ENCODE measurements at places on chromosomes 12 and 14.
A peak's percentile ranks its signal among the peaks of the same experiment; 100 is the strongest.

DNA sequence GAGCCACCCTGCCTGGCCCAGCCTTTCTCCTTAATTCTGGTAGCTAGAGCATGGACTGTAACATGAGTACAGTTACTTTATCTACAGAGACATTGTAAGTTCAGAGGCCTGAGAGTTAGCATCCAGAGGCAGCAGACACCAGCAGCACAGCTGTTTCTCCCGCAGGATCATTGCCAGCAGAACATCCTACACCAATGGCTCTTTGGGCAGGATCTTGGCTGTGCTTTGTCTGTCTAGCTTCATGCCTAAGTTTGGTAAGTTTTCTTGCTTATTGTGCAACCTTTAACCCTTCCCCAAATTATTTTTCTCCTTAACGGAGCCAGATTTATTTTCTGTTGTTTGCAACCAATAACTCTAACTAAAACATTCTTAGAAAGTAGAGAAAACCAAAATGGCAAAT lies 21.6 kb downstream of the C12orf71 start:
- no peak for DNase-seq

- no peak for DNase-seq
Measured at GRCh38 chr12:94603434-94604365, 46.7 kb downstream of the TMCC3 start.

- DNase-seq: no peak
Measured at GRCh38 chr12:27572486-27573255, 48.7 kb downstream of the PPFIBP1 start.

DNA sequence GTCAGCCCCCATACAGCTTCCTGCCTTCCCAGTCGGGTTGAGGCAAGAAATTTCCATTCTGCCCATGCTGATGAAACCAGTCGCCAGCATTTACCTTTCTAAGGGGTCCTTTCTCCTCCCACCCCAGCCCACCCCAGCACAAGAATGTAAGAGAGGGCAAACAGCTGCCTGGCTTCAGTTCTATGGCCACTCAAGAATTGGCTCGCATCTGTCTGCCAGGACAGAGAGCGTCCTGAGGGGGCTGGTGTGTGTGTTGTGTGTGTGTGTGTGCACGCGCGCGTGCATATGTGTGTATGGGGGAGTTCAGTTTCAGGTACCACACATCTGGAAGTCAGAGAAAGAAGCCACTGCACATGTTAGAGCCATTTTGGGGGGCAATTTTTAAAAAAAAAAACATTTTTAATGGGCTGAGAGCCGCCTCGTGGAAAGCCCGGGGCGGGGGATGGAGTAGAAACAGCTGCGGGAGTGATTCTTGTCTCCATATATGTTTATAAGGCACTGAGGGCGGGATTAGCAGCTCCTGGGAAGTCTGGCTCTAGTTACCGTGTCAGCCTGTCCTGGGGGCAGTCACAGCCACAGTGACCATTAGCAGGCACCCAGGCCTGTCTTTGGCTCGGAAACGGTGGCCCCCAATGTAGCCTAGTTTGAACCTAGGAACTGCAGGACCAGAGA lies at the start of gene WNT5B:
TSS of gene WNT5B (plus strand) at position 566 of the 672 bp plus-strand sequence. CDS start 2,124 bp downstream, outside the sequence.
- no peak for DNase-seq

DNA sequence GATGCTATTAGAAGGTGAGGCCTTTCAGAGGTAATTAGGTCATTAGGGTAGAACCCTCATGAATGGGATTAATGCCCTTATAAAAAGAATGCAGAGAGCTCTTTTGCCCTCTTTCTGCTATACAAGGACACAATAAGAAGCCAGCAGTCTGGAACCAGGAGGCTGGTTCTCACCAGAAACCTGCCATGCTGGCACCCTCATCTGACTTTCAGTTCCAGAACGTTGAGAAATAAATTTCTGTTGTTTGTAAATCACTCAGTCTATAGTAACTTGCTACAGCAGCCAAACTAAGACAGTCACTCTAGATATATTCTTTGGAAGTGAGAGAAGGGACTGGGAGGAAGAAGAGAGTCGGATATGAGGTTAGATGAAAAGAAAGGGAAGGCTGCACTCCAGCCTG lies 125.0 kb upstream of the MYF6 start:
- no peak for DNase-seq

GRCh38 chr12:2194571-2194970 lies 141.8 kb downstream of the CACNA1C start:
- no peak for DNase-seq

DNA sequence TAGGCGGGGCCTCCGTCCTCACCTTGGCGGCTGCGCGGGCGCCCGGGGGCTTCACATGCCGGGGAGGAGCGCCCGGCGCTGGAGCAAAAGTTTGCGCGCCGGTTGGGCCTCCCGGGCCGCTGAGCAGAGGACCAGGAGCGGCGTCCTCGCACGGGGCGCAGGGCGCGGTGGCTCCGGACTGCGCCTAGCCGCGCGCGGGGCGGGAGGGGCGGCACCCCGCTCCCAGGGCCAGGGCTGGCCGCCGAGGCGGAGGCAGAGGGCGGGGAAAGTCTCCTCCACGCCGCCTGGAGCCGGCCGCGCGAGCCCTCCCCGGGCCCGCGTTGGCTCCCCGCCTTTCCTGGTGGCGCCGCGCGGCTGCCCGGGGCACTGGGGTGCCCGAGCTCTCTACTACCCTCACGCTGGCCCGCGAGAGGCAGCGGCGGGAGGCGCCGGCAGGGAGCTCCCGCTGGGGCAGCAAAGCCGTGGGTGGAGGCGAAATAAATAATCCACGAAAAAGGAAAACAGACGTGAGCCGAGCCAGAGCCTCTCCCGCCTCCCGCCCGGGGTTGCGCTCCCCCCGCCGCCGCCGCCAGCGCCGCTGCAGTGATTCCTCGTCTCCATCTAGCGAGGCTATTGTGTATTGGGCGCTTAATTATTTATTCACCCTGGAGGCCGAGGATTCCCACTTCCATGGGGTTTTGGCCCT lies 400 bp upstream of the PRIMA1 start:
- DNase-seq: peak; percentile 18

- DNase-seq: no peak
Measured at GRCh38 chr14:33332497-33332896, 393.8 kb downstream of the NPAS3 start.

DNA sequence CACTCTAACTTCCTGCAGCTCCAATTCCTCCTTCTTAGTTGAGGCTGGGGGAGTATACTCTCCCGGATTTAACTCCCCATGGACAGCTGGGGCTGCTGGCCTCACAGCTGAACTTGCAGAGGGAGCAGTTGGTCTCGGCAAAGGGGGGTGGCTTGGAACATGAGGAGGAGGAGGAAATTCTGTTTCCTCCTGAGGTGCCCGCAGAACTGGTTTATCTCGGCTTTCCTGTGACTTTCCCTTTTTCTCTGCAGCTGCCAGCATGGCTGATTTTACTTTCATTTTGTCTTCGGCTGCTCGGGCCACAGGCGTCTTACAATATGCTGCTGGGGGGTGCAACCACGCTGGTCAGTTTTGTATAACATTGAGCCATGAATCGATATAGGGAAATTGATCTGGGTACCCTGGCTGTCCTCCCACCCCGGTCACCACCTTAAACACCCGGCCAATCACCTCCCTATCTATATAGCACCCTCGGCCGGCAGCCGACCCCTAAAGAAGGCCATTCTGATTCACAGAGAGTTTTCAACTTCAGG lies 1317.6 kb downstream of the TMEM121 start:
- DNase-seq: no peak

- no peak for DNase-seq
Measured at GRCh38 chr12:128690641-128691040, 133.1 kb downstream of the SLC15A4 start.

- DNase-seq: no peak
Measured at GRCh38 chr14:99735189-99736135, 51.4 kb downstream of the CYP46A1 start.

DNA sequence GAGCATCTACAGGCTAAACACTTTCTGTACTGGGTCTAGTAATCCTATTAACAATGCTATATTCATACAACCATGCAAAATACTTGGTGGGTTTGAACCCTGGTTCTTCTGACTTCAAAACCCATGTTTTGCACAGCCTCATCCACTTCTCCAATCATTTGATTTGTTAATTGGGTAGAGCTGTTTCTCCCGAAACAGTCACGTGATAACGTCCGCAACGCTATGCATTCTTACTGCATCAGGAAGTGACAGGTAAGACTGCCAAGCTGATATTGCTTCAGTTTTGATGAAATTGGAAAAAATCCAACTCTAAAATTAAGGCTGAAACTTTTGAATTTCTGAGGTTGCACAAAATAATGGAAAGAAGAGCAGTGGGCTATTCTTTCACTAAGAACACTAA lies 30.4 kb upstream of the RNU6-7 start:
- DNase-seq: no peak

GRCh38 chr12:31491841-31492598 lies 98.9 kb downstream of the DENND5B start:
- DNase-seq: peak; percentile 91

DNA sequence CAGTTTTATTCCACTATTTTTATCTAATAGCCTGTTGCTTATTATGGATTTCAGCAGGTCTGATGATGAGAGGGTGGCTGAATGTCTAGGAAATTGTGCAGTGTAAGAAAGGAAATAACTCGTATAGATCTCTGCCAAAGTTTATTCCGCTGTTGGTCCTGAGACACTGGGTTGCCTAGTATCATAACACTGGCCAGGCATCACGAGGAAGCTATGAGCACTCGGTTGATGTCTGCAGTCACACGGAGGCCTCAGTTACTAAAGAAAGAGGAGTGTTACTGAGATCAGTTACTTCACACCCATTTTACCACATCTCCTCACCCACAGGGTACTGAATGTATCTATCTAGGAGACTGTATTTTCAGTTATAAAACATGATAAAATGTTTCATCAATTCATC lies 21.9 kb downstream of the BHLHE41 start:
- no peak for DNase-seq

- DNase-seq: no peak
Measured at GRCh38 chr12:19482551-19483109, 43.3 kb downstream of the AEBP2 start.

DNA sequence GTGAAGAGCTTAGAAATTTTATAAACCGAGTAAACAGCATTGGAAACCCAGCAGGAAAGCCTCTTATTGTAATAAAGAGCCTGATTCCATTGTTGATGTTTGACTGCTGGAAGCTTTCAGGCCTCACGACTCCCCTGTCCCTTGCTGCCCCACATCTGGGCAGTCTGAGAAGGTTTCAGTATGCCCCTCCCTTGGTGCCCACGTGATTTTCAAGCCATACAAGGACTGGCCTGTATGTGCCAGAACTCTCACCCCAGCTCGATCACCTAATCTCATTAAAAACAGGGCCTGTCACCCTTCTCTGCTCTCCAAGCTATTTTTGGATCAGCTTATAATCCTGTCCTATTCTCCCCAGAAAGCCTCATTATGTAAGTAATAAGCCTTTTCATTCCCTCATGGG lies 7.5 kb upstream of the PYROXD1 start:
- no peak for DNase-seq

GRCh38 chr12:97022536-97023230 lies 115.6 kb downstream of the NEDD1 start:
- DNase-seq: no peak

GRCh38 chr12:46227616-46228015 lies 41.2 kb downstream of the SLC38A1 start:
- no peak for DNase-seq

DNA sequence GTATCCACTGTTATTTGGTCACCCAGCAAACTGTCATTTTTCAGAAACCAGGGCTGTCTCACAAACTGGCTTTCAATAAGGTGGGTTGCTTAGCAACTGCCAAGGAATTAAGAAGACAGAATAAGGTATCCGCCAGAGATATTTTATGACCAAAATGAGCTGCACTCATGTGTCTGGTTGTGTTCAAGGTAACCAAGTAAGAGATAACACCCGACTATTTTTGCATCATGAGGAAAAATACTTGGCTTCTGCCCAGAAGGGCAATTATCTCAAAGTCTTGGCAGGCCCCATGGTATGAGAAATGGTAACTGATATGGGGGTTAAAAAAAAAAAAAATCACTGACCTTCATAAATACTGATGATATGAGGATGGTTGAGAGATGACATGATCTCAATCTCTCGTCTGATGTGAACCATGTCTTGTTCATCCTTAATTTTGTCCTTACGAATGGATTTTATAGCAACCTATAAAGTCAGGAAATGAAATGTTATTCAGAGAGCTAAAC lies 32.6 kb downstream of the NUAK1 start:
- DNase-seq: peak; percentile 52

DNA sequence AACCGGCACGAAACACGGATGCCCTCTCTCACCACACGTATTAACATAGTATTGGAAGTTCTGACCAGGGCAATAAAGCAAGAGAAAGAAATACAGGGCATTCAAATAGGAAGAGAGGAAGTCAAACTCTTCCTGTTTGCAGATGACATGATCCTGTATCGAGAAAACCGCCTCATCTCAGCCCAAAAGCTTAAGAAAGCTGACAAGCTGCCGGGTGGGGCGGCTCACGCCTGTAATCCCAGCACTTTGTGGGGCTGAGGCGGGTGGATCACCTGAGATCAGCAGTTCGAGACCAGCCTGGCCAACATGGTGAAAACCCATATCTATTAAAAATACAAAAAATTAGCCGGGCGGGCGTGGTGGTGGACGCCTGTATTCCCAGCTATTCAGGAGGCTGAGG lies 17.7 kb downstream of the OR6S1 start:
- DNase-seq: peak; percentile 13

GRCh38 chr14:50228313-50228712 lies 3.1 kb downstream of the SOS2 start:
- no peak for DNase-seq

GRCh38 chr14:93078870-93079269 lies 36.9 kb downstream of the ITPK1 start:
- peak; percentile 71 for DNase-seq

- no peak for DNase-seq
Measured at GRCh38 chr12:28645891-28646290, 455.6 kb downstream of the CCDC91 start.

DNA sequence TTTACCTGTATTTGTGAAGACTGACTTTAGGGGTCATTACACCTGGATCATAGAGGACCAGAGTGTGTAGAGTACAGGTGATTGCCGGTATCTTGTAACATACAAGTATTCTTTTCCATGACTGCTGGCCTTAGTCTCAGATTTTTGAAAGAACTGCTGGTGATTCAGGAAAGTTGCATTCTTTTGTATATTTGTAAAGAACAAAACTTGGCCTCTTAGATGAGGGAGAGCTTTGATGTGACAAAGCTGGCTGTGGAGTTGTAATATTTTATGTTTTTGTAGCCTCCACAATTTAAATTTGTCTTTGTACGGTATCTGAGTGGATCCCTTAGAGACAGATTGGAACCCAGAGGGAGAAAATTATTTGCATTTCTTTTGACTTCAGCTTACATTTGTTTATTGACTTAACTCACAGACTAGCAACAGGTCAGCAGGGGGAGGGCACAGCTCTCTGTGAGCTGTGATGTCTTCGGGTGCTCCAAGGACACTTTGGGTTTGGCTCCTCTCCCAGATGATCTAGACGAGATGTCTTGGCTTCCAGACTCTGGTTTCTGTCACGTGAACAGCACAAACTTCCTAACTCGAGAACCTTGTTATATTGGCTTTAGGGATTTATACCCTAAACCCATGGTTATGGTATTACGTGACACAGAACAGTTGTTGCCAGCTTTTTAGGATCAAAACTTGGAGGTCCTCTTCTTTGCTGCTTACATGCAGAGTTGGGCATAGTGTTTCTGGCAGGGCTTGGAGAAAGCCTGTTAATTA lies 65.9 kb downstream of the DAAM1 start:
- DNase-seq: peak; percentile 97

All from fibroblast of skin of right biceps (primary cell).